ENCODE measurements at places on chromosomes 3 and 15. TPM values are rescaled to one million over a fixed set of nuclear protein-coding genes. Genes with fewer than 3 reads are reported as not detected.
A peak's percentile ranks its signal among the peaks of the same experiment; 100 is the strongest.

DNA sequence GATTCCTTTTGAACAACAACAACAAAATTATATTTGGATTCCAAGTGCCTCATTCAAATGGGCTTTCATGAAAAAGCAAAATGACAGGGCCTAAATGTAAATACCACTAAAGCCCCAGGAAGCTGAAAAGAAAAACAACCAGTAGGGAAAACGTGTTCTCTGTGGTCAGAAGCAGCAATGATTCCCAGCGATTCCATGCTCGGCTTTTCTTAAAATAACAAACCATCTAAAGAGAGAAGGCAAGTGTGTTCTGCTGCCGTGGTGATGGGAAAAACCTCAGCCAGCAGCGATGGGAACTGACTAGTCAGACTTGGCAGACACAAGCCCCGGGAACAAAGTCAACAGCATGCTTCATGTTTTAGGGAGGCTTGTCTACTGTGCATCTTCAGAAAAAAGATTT is 153.6 kb downstream of the TNIK start:
- DNase-seq: peak; percentile 54

DNA sequence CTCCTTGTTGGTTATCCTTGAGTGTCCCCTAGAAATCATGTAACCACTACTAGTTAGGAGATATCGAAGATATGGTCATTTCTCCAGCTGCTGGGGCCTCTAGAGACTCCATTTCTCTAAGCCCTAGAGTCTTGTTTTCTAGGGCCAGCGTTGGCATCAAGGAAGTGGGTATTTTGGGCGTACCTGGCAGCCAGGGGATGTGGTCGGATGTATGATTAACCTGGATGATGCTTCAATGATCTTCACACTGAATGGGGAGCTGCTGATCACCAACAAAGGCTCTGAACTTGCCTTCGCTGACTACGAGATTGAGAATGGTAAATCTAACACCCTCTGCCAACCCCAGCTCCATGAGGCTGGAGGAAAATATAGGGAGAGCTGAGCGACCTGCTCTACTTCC is 325.5 kb downstream of the RYR3 start:
- DNase-seq: no peak

DNA sequence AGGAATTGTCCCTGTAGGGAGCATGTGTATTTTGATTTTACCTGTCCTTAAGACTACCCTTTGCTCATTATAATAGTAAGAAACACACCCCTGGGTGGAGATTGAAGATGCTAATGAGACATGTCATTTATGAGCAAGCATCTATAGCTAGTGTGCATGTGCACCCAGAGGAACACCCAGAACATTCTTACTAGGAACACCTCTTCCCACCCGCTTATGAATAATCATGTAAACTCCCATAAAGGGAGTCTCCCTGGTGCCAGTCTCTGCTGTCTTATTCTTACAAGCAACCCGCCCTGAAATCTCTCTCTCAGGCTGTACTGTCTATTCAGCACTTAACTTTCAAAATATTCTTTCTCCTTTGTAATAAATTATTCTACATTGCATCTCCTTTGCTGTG is 1227.3 kb downstream of the ROBO1 start:
- no peak for DNase-seq

SNX33 gene
- total RNA-seq: 38.2 TPM

- DNase-seq: no peak
These were observed 477.8 kb downstream of the RBMS3 start for GRCh38 chr3:29758434-29759322.

GRCh38 chr3:179148616-179149405 is 654 bp downstream of the PIK3CA start:
- peak; percentile 79 for DNase-seq

GRCh38 chr15:40266828-40267304 is 16.0 kb downstream of the ANKRD63 start:
- no peak for DNase-seq

DNA sequence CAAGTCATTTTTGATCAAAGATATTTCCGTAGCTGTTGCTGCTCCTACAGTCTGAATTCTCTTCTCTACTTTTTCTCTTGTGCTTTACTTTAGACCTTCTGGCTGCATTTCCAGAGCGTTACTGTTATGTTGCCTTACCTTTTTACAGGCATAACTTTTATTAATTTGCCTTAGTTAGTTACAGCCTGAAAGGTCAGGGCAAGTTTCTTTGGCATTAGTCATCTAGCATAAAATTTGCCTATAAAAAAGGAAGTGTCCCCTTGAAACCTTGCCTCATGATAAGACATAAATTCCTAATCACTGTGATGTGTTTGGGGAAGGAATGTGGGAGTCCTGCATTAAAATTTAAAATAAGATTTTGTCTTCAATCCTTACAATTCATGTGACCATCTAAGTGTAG is 618.5 kb downstream of the NR2F2 start:
- no peak for DNase-seq

GRCh38 chr3:4493941-4494894 is 1.1 kb downstream of the ITPR1 start:
- DNase-seq: no peak

SUMF1 gene
- 38.3 TPM for total RNA-seq

CMTM7 gene
- 4.8 TPM for total RNA-seq

DNA sequence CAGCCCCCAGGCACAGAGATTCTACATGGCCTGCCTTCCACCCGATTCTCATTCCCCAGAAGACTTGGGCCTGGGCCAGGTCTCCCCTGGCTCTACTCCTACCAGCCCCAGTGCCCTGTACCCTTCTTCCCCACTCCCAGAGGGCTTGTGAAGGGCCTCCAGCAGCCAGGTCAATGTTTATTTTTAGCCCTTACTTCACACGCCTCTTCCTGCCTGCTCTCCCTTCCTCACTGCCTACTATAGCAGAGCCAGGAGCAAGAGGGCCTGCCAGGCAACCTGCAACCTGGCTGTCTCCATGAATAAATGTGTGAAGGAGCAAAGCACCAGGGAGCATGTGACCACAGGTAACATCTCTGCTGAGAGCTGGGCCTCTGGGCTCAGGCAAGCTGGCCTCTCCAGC is 26.4 kb upstream of the APEH start:
- no peak for DNase-seq

ZWILCH gene
- total RNA-seq: 4.8 TPM

TNIK gene
- 27.2 TPM for total RNA-seq

KNL1 gene
- total RNA-seq: 9.7 TPM

DNA sequence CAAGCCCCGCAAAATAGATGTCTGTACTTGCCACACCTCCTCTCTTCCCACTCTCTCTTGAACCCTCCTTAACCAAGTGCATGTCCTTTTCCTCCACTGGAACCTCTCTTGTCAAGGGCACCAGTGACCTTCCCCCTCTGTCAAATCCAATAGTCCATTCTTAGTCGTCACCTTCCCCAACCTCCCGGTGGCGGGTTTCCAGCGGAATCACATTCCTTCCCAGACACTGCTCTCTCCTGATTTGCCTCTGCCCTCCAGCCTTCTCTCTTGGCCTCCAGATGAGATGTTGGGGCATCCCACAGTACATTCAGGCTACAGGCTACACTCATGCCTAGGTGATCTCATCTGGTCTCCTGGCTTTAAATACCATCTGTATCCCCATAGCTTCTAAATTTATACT is 31.1 kb downstream of the SCN5A start:
- DNase-seq: no peak

HTR3E gene
- total RNA-seq: 0.35 TPM

DNA sequence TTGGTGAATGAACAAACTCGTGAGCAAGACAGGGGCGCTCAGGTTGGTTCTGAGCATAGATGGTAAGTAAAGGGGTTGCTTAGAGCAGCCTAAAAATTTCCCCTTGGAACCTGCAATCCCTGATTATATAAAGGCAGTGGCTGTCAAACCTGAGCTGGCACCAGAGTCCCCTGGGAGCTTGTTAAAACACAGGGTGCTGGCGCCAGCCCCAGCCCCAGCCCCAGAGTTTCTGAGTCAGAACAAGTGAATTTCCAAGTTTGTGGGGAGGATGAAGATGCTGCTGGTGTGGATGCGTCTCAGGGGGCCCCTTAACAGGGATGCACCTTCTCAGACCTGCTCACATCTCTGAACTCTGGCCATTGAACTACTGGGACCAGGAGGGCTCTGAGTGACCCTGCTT is 48.2 kb downstream of the FEM1B start:
- DNase-seq: no peak

CD200 gene
- 3.9 TPM for total RNA-seq

LRCH3 gene
- 57.6 TPM for total RNA-seq

SYNPR gene
- total RNA-seq: not detected

ITGB5 gene
- 69.6 TPM for total RNA-seq

DNA sequence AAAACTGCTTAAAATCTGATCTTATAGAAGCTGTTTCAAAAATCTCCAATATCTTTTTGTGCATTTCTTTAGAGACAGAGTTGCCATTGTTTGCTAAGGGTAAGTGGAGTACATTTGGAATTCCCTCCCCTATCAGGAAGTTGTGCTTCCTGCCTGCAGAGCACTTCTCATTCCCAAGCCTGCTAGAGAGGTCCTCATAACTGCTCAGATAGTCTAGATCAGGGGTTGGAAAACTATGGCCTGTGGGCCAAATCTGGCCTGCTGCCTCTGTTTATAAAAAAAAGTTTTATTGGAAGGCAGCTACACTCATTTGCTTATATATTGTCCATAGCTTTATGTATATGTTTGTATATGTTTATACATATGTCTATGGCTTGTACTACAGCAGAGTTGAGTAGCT is 333.7 kb upstream of the PROK2 start:
- DNase-seq: no peak

DNA sequence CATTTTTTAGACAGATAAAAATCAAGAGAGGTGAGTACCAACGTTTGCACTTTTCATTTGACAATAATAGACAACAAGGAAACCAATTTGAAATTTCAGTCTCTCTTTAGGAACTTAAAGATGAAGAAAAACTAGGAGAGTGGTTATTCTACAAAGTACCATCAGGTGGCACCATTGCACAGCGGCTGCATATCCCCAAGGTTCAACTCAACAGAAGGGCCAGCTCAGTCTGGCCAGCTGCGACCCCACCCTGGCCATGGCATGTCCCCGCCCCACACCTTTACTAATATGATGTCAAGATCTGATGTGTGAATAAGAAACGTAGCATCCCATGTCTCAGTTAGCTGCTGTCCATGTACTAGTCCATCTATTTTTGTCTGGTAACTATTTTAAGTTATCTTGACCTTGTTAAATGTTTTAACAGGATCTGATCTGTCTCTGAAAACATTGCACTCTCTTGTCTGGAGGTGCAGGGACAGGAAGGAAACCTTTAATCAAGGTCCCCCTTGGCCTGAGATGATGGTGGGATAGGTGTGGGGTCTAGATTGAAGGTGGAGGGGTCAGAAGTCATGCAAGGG is 35.5 kb upstream of the CGNL1 start:
- DNase-seq: peak; percentile 60

LINS1 gene
- 18.6 TPM for total RNA-seq

DNA sequence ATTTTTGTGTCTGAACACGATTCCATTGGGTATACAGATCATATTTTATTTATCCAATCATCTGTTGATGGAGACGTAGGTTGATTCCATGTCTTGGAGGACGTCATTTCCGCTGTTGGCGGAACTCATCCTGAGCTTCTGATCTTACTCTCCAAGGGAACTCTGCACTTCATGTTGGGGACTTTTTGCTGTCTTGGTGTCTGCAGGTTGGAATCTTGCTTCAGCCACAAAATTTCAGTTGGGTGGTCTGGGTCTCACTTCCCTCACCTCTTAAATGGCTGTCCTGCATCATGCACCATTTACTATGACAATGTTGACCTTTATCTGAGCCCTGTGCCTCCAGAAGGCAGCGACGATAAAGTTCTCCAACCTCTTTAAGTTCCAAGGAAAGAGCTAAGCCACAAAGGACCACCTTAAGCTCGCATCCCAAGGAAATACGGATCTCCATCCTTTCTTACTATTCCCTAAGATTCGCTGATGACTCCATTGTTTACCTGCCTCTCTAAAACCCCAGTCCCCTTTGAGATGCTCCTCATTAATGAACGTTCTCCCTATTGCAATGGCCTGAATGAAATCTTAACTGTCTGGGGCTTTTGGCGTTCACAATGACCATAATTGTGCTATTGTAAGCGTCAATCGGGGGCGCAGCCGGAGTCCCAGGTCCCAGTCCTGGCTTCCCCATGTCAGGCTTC is 23.1 kb upstream of the RNU6-1 start:
- DNase-seq: no peak

SAMD7 gene
- not detected for total RNA-seq

MYH15 gene
- 0.46 TPM for total RNA-seq

CDC25A gene
- 6.9 TPM for total RNA-seq

DNA sequence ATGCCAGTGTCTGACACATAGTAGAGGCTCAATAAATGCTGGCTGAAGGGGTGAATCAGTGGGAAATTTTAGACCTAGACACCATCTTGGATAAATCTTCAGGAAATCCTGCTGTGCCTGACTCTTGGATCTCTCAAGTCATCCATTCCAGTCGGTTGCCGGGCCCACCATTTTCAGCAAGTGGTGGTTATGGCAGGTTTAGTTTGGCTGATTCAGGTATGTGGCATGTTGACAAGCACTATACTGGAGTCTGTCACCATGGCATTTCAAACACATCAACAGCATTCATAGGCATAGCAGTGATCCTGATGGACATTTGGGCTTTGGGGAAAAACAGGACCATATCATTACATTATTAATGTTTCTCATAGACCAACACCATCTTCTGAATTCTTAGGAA is 25.7 kb upstream of the APH1B start:
- no peak for DNase-seq

REC114 gene
- total RNA-seq: not detected

- peak; percentile 91 for DNase-seq
These were observed at the start of gene GCHFR for GRCh38 chr15:40763801-40764628. TSS of gene GCHFR (plus strand) at chr15:40764068. CDS start at chr15:40764181, 113 bp downstream.

IL1RAP gene
- total RNA-seq: 8.3 TPM

GRCh38 chr3:61420136-61420759 is 141.1 kb upstream of the PTPRG start:
- no peak for DNase-seq

GRCh38 chr3:115292131-115292530 is 145.0 kb upstream of the ZBTB20 start:
- DNase-seq: no peak

GASK1A gene
- 1.2 TPM for total RNA-seq

GRCh38 chr15:55247766-55248427 is 41.7 kb downstream of the RAB27A start:
- DNase-seq: peak; percentile 34

GRCh38 chr3:124412644-124413043 is 317.6 kb upstream of the UMPS start:
- DNase-seq: no peak

NT5DC2 gene
- total RNA-seq: 17.2 TPM

GRCh38 chr3:36201546-36201945 is 178.8 kb upstream of the STAC start:
- no peak for DNase-seq

PLIN1 gene
- 0.77 TPM for total RNA-seq

ASB14 gene
- not detected for total RNA-seq

HES1 gene
- 116 TPM for total RNA-seq

GRCh38 chr3:4943549-4943948 is 35.7 kb upstream of the BHLHE40 start:
- DNase-seq: no peak

GRCh38 chr15:89362203-89363101 is 27.8 kb upstream of the POLG start:
- DNase-seq: no peak

DNA sequence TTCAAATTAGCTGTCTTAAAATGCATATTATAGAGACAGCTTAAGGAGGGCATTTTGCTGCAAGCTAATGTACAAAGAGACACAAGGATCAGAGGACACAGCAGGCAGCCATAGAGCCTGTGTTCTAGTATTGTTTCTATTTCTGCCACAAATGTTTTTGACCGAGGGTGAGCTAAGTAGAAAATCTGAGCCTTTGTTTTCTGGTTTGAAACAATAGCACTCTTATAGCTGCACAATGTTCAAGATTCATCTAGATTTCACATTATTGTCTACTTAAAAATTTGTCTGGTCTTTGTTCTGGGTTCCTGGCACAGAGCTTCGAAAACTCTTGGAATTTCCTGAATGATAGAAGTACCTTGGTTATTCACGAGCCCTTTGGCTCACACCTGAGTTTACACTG is 40.0 kb upstream of the TUSC7 start:
- DNase-seq: no peak
